ENCODE measurements at places on chromosomes 6 and 20.

GRCh38 chr6:79440598-79440997 lies 96.6 kb downstream of the LCA5 start:
- no peak for DNase-seq

GRCh38 chr6:94074764-94075163 lies 655.4 kb upstream of the EPHA7 start:
- DNase-seq, result no peak

- no peak for DNase-seq
These were observed 151.3 kb downstream of the DTNBP1 start for GRCh38 chr6:15511248-15512125.

DNA sequence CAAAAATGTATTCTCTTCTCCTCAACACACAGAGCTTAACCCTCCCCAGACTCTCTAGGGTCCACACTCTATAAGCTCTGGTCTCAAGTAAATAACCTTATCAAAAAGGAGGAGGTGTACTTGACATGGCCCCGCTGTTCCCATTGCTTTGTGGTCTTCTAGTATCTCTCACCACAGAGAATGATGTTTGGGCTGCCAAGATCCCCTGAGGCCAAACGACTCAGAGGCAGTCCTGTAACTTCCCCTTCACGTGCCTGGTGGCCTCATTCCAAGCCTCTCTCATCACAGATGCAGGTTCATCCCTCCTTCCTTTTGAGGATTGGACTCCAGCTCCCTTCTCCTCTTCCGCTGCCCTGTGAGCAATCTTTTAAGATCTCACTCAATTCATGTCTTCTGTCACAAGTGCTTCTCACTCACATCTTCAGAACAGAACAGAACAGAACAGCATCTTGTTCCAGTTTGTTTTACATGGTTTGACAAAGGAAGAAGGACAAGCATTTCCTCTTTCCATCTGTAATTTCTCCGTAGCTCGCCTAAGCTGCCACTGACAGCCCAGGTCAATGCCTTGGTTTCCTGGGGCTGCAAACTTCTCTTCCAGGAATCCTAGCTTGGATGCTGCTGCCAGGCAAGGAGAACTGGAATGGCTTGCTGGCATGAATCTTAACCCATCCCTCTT lies 541.5 kb downstream of the CD83 start:
- DNase-seq, result no peak

GRCh38 chr6:80962382-80962781 lies 790.1 kb downstream of the TENT5A start:
- DNase-seq, result no peak

DNA sequence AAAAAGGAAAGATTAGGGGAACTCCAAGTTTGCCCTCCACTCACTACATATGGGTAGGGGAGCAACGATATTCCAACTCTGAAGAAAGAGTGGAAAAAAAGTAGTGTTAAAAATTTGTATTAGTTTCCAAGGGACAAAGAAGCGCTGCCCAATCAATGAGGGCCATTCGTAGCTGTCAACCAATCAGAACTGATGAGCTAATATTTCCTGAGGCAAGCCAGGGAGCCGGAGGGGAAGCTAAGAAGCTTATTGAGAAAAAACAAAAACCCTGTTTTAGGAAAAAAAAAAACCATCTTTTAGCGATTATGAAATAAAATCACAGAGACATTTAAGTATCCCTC lies 59.5 kb downstream of the TRIM38 start:
- DNase-seq, result peak; percentile 73

DNA sequence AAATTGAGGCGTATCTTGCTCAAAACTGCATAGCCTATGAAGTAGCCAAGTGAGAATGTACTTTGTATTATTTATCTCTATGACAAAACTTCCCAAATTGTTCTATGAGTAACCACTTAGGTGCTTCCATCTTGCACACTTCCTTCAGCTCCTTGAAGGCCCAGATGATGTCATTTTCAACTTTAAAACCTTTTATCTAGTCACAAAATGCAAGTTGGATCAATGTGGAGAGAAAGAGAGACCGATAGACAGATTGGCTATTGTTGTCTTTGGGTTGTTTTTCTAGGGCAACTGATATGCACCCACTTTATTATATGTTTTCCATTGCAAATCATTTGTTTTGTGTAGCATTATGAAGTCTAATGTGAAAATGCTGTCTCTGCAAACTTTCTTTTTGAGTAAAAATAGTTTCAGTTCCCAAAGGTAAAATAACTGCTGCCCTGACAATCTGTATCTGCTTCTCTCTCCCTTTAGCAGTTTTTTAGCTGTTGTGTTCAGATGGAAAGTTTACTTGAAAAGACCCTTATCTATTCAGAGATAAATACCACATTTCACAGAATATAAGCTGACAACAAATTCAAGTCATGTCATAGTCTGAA lies 73.7 kb upstream of the CITED2 start:
- no peak for DNase-seq

- no peak for DNase-seq
These were observed 16.7 kb downstream of the SCUBE3 start for GRCh38 chr6:35230498-35230897.

DNA sequence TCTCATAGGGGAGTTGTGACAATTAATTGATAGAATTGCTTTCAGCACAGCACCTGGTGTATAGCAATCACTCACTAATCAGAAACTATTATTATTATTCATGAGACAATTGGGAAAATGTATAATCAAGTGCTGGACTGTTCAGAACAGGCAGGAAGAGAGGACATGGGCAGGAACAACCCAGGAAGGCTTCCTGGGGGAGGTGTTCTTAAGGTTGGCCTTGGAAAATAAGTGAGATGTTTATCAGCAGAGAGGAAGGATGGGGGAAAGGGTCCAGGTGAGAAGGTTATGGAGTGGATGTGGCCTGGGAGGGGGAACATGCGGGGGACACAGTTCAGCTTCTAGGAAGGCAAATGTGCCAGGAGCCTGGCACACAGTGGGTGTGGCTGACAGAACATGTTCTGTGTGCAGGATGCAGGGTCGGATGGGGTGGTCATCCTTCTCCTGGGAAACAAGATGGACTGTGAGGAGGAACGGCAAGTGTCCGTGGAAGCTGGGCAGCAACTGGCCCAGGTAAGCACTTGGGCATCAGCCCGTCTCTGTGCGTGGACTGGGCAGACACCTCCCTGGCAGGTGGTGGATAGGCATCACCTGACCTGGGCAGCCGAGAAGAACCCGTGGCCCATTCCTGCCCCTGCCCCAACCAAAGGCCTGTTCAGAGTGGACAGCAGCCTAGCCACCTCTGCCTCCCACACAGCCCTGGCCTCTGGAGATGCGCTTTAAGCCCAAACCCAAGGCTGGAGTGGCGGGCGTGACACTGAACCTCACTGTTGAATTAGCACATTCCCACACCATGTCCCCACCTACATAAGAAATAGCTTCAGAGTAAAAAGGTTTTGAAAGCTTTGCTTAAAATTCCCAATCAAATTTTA lies 30.9 kb downstream of the RAB44 start:
- DNase-seq, result no peak

GRCh38 chr6:24581084-24581669 lies 64.8 kb downstream of the KIAA0319 start:
- peak; percentile 58 for DNase-seq

GRCh38 chr6:42449917-42450476 lies 1.7 kb downstream of the TRERF1 start:
- DNase-seq, result no peak

- no peak for DNase-seq
These were observed 219.2 kb downstream of the ATXN1 start for GRCh38 chr6:16542070-16542469.

- no peak for DNase-seq
These were observed 402.7 kb downstream of the TAF4 start for GRCh38 chr20:61662968-61663331.

DNA sequence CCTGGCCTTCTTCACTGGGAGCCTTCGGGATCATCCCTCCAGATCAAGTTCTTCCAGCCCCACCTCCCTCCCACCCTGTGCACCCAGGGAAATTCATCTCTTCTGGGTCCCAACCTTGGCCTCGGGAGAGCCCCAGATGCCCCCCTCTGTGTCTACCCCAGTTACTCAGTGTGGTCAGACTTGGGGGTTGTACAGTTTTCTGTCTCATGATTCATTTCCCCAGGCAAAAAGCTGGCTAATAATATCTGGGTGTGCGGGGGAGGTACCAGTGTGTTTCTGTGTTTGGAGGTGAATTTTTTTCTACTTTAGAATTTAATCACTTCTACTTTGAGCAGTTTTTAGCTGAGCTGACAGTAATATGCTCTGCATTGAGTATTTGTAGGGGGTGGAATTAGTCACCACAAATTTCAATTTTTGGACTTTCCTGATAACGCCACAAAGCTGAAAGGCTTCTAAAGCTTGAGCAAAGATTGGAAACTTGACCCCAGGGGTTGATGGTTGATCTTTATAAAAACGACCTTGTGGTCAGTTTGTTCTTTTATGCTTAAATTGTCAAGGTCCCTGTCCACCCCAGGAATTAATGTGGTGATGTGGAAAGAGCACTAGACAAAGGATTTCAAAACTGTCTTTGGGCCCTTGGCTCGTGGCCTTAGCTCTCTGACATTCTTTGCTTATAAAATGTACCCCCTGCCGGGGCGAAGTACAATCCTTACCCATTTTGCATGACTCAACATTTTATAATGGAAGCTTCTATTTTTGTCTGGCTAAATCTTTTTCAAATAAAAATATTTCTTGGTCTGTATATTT lies 284.7 kb upstream of the TAB2 start:
- peak; percentile 14 for DNase-seq

- DNase-seq, result no peak
These were observed 15.5 kb upstream of the RBM38 start for GRCh38 chr20:57375652-57376230.

GRCh38 chr6:56046576-56046975 lies 171.2 kb upstream of the BMP5 start:
- no peak for DNase-seq

DNA sequence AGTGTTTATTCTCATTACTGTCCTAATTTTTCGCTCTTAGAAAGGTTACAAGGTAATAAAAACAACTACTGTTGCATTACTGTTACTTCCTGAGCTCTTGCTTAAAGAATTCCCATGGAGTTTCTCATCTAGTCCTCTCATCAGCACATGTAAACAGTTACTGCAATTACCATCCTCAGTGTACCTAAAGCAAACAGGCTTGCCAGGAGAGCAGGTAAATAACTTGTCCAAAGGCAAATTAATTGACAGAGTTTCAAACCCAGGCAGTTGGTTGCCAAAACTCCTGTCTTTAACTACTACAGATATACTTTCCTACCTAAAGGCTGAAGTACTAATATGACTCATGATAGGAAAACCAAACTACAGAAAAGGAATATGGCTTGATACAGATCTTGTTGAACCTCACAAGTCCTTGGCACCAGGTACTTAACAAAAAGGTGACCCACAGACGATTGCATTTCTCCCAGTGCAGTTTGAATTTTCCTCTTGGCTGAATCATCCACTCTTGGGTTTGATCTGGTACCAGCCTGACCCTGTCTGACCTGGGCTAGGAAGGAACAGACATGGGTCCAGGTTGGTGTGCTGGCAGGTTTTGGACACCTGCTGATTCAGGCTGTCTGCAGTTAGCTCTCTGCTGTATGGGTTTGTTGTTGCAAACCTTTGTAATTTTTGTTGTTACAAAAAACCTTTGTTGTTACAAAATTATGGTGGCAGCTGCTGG lies 153.0 kb downstream of the CFAP61 start:
- DNase-seq, result no peak

GRCh38 chr6:142301651-142302391 lies at the start of gene ADGRG6:
TSS of gene ADGRG6 (plus strand) at chr6:142302007. CDS start at chr6:142302330, 323 bp downstream.
- no peak for DNase-seq

- DNase-seq, result no peak
These were observed 50.7 kb downstream of the MRPL14 start for GRCh38 chr6:44076356-44077213.

DNA sequence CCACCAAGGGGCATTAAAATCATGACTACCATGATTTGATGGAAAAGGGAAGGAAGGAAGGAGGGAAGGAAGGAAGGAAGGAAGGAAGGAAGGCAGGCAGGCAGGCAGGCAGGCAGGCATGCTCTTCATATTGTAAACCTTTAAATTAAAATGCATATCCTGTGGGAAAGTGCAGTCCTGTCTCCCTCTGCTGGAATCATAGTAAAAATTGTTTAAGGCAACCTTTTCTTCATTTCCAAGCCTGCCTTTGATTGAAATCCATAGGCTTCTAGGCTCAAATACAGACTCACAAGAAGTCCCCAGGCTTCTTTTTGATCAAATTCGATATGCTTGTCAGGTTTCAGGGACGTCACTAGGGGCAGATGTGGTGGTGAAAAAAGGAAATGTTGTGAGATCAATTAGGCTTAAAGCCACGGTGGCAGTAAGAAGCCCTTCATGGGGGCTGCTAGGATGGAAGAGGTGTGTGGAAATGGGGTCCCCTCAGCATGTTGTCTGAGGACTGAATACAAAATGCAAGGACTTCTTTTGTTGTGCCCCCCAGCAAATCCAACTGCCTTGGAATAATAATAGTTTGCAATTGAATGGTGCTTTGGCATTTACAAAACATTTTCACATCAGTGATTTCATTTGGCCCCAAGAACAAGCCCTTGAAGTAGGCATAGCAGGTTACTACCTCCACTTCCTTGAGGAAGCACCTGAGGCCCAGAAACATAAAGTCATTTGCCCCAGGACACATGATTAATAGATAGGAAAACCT lies 25.6 kb upstream of the GABRR1 start:
- peak; percentile 57 for DNase-seq

- DNase-seq, result no peak
These were observed 50.1 kb downstream of the HDDC2 start for GRCh38 chr6:125251516-125252220.

DNA sequence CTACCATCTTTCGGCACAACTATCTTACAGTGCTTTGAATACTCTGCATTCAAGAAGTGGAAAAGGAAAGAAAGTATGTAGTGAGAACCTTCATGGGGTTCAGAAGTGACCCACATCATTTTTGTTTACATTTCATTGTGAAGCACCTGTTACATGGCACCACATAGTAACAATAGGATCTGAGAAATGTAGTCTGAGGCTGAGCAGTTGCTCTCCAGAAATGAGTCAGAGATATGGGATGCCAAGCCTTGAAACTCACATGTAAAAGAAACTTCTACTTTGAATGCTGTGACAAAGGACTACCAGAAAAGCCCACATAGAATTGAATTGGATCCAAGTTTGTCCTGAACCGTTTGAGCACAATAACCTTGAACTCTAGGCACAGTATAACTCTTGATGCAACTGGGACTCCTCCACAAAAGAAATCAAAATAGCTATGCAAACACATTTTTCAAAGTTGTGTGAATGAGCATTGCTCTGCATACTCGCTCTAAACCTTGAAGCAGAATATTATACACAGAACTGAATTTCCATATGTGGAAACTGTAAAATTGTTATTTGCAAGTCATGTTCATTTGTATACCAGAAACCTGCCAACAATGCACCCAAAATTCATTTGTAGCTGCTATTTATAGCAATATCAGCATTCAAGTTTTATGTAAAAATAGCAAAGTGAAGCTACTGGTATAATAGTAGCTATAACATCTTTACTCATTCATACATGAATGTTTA lies 400.9 kb upstream of the POU3F2 start:
- DNase-seq, result no peak

GRCh38 chr6:90074161-90074850 lies 180.0 kb downstream of the GJA10 start:
- no peak for DNase-seq

GRCh38 chr20:2296524-2297356 lies 939 bp downstream of the TGM3 start:
- no peak for DNase-seq

All from amniotic stem cell (primary cell).